ENCODE measurements at places on chromosomes 3 and 15. TPM values are rescaled to one million over a fixed set of nuclear protein-coding genes. Genes with fewer than 3 reads are reported as not detected.

Gene CGNL1
- total RNA-seq: 0.59 TPM

Gene RYR3
- under 0.01 TPM for total RNA-seq

Gene TUSC7
- not detected for total RNA-seq

Gene AP3B2
- total RNA-seq: under 0.01 TPM

Gene GRM7
- total RNA-seq: not detected

Gene CX3CR1
- not detected for total RNA-seq
